CD4-positive, alpha-beta T cell treated with Interleukin-1 beta for 1 hour (primary cell): ENCODE measurements at places on chromosomes 11 and 22.

DNA sequence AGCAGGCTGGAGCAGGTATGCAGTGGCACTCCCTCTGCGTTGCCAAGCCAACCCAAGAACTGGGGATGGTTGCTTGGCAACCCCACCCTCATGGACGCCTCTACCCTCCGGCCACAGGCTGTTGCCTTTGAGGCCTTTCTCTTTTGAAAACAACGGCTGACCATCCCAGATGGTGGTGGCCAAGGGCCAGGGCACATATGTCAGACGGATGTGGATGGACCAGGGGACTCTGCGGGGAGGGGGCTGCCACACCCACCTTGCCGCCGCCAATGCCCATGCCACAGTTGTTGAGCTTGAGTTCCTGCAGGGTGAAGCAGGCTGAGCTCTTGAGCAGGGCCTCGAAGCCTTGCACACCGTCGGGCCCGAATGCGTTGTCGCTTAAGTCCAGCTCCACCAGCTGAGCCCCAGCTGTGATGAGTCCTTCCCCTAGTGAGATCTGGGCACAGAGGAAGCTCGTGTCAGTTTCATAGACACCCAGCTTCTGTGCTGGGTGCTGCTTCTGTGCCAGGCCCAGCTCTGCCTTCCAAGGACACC, 21.5 kb downstream of the RANGAP1 start:
- DNase-seq: no peak

- no peak for DNase-seq
Measured at GRCh38 chr11:32056438-32056837, 34.4 kb upstream of the RCN1 start.

GRCh38 chr11:10441652-10442503, 13.2 kb upstream of the AMPD3 start:
- DNase-seq: no peak

GRCh38 chr11:132064987-132065620, 694.7 kb downstream of the NTM start:
- DNase-seq: no peak

DNA sequence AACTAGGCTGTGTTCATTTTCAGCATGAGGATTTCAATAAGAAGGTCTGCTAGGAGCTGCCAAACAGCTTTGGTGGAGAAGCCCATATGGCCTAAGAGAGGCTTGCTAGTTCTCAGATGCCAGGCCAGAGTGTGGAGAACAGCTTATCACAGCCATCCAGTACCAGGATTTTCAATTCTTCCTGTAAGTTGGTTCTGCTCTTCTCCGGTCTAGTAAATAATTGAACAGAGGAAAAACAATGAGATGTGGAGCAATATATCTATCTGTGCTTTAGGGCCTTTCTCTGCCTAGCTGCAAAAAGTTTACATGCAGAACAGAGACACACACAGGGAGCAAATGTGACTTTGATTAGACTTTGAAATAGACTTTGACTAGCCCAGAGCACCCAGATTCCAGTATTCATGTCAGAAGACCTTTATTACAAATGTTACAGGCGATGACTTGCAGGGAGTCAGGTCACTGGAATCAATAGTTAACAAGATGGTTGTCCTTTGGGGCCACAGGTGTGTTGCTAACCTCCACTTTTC, 19.8 kb upstream of the PPP2R1B start:
- DNase-seq: no peak

GRCh38 chr11:95453616-95454171, 222.7 kb upstream of the SESN3 start:
- DNase-seq: no peak
